ENCODE measurements at places on chromosomes 13 and 19. TPM values are rescaled to one million over a fixed set of nuclear protein-coding genes. Genes with fewer than 3 reads are reported as not detected.

GRCh38 chr13:78401873-78402707 is 201.3 kb downstream of the POU4F1 start:
- peak; percentile 11 for DNase-seq

DNA sequence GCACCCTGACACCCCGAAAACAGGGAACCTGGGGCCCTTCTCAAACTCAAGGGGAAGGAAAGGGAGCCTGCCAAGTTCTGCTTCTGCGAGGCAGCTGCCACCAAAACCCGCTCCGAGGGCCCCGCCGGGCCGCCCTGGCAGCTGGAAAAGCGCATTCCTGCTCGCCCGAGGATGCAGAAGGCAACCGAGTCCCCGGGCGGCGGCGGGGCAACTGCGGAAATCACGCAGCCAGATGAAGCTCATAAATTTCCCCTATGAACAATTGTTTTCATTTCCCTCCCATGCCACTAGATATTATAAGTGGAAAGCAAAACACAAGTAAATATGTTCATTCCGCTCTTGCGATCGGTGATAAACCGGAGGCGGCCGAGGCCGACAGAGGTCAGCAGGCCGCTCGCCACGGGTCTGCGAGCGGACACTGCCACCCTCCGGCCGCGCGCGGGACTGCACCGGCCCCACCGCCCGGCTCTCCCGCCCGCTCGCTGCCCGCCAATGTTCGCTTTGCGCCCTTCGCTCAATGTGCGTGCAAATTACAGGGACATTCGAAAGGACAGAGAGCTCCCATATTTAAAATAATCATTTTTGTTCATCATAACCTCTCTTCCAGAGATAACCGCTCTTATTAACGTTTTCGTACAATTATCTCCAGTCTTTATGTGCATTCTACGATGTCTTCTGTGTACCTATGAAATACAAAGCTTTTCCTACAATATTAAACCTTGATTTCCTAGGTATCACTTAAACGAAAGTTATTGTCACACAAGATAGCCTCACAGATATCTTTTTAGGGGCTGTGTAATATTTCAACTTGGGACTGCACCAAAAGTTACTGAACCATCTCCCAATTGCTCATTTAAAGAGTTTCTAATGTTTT is 120.8 kb upstream of the ZNF507 start:
- peak; percentile 94 for DNase-seq

DNA sequence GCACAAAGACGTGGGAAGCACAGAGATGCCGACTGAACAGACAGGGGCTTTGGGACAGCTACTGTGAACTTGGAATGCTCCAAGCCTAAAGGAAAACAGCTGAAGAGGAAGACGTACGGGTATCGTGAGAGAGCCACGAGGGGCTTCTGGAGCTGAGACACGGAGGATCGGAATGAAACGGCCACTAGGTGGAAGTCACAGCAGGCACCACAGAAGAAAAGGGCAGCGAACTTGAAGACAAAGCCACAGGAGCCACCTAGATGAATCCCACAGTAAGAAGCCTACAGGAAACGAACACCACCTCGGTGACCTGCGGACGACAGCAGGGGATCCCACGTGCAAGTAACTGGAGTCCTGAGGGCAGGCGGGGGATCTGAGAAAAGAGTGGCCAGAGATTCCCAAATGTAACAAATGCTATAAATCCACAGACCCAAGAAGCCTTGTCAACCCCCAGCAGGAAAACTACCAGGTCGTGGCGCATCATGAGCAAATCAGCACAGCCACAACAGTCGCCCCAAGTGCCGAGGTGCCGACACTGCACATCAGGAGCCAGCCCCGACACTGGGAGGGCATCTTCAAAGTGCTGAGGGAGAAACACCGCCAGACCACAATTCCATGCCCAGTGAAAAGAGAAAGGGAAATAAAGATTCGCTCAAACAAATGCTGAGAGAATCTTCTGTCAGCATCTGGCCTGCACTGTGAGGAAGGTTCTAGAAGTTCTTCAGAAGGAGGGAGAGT is 39.3 kb upstream of the ISYNA1 start:
- no peak for DNase-seq

GRCh38 chr19:1066748-1067340 is at the start of gene ARHGAP45:
Gene ARHGAP45 (plus strand): TSS chr19:1067167. CDS start chr19:1067406, 239 bp downstream.
- peak; percentile 66 for DNase-seq

Gene ATP4B
- not detected for polyA plus RNA-seq

Gene SIGLECL1
- not detected for polyA plus RNA-seq
